ENCODE measurements at places on chromosomes 5 and 9. TPM values are rescaled to one million over a fixed set of nuclear protein-coding genes. Genes with fewer than 3 reads are reported as not detected.

The PDE8B gene
- total RNA-seq: 2.4 TPM

The RLN2 gene
- total RNA-seq: 0.49 TPM

The NAA35 gene
- total RNA-seq: 16.4 TPM

DNA sequence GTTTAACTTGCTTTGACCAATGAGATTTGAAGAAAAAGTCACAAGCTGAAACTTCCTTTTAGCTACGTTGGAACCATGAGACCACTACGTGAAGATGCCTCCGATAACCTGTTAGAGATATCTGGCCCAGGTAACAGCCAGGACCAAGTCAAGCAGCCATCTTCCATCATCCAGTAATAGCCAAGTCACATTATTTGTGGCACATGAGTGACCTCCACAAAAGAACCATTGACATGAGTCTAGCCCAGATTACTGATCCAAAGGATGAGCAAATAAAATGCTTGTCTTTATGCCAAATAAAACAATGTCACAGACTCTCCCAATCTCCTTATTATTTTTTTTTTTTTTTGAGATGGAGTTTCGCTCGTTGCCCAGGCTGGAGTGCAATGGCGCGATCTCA is 1.6 kb downstream of the DEPDC1B start:
- no peaks in the 10 kb centered on the region for H3K27me3 ChIP-seq
- no peak overlapping the region for H3K4me3 ChIP-seq
- peaks cover 20% of the 10 kb centered on the region for H3K4me1 ChIP-seq
- H3K27ac ChIP-seq: no peak overlapping the region
- no peaks in the 10 kb centered on the region for H3K36me3 ChIP-seq

- peak; percentile 41 for DNase-seq
- H3K27me3 ChIP-seq: peaks cover 27% of the 10 kb centered on the region
- peak overlapping the region; percentile 22 for H3K27ac ChIP-seq
- peak overlapping the region; percentile 72 for H3K4me3 ChIP-seq
- H3K4me1 ChIP-seq: peaks cover 36% of the 10 kb centered on the region
- no peaks in the 10 kb centered on the region for H3K36me3 ChIP-seq
These were observed 760 bp downstream of the NPR3 start for GRCh38 chr5:32711681-32712480.

GRCh38 chr5:180326989-180327565 is 26.1 kb downstream of the GFPT2 start:
- DNase-seq: no peak
- H3K4me3 ChIP-seq: no peak overlapping the region
- H3K27me3 ChIP-seq: no peaks in the 10 kb centered on the region
- H3K36me3 ChIP-seq: peaks cover 37% of the 10 kb centered on the region
- no peak overlapping the region for H3K27ac ChIP-seq
